Fibroblast of lung (primary cell): ENCODE measurements at places on chromosomes 1 and 21. TPM values are rescaled to one million over a fixed set of nuclear protein-coding genes. Genes with fewer than 3 reads are reported as not detected.
A peak's percentile ranks its signal among the peaks of the same experiment; 100 is the strongest.

- no peak for DNase-seq
Observed at GRCh38 chr1:34406377-34406776, 229.7 kb downstream of the C1orf94 start.

GRCh38 chr1:236535662-236536161 lies 11.9 kb downstream of the LGALS8 start:
- no peak for DNase-seq

- peak; percentile 8 for DNase-seq
Observed at GRCh38 chr1:210627755-210628154, 299.1 kb downstream of the HHAT start.

GRCh38 chr1:57623039-57623790 lies 199.4 kb upstream of the DAB1 start:
- DNase-seq: no peak

- no peak for DNase-seq
Observed at GRCh38 chr1:39615086-39615673, 24.3 kb downstream of the HEYL start.

DNA sequence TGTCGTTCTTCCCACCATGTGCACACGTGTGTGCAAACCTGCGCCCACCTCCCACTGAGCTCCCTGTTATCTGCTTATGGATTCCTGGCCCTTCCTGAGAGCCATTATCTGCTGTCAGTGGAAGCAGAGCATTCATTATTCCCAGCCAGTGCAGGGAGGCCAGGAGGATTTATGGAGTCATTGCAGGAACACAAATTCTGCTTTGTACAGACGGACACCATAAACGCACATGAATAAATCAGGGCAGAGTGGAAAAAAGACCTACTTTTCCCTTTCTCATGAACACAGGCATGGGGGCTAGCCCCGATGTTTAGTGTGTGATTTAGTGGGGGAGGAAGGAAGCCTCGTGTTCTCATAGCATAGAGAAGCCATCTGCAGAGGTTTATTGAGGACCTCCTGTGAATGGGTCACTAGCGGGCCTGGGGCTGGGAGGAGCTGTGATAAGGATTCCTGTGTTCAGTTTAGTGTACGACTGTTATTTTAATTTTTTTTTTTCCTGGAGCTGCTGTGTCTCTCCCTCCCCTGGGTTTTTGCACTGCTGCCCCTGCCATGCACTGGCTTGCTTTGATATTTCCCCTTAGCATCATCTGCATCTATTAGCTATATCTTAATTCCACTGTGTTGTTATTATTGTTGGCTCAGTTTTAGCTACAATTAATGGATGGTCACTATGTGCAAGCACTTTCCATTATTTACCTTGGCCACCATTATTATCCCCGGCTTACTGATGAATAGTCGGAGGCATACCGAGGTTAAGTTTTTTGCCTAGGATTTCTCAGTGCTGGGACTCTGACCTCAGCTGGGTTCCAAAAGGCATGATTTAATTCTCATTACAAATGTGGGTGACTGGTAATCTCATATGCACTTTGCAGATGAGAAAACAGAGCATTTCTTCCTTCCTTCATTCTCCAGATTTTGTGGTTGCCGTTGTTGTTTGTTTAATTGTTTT lies 33.0 kb downstream of the HUNK start:
- DNase-seq: no peak

GRCh38 chr21:15241997-15242736 lies 177.4 kb upstream of the NRIP1 start:
- DNase-seq: peak; percentile 29

- DNase-seq: no peak
Observed at GRCh38 chr21:29441651-29442050, 142.9 kb downstream of the BACH1 start.

GRCh38 chr1:35605867-35606182 lies 32.7 kb downstream of the TFAP2E start:
- DNase-seq: no peak

DNA sequence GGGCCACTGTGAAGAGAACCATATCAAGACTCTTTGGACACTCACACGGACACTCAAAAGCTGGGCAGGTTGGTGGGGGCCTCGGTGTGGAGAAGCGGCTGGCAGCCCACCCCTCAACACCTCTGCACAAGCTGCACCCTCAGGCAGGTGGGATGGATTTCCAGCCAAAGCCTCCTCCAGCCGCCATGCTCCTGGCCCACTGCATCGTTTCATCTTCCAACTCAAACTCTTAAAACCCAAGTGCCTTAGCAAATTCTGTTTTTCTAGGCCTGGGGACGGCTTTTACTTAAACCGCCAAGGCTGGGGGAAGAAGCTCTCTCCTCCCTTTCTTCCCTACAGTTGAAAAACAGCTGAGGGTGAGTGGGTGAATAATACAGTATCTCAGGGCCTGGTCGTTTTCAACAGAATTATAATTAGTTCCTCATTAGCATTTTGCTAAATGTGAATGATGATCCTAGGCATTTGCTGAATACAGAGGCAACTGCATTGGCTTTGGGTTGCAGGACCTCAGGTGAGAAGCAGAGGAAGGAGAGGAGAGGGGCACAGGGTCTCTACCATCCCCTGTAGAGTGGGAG lies 36.3 kb upstream of the TDRD10 start:
- DNase-seq: no peak

DNA sequence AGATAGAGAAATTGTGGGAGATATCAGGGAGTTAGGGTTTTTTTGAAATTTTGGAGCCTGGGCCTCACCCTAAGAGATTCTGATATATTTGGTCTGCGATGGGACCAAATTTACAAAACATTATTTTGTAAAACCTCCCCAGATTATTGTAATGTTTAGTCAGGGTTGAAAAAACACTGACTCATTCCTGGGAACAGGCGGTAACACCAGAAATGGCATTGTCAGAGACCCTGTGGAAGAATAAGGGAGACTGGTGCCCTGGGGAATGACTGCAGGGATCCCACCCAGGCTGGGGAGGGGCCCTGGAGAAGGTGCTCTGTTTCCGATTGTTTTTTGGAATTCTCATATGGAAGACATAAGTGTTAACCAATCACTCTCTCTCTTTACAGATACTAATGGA lies 13.1 kb upstream of the STRIP1 start:
- no peak for DNase-seq

GRCh38 chr1:228415853-228416216 lies 826 bp downstream of the TRIM17 start:
- DNase-seq: no peak

GRCh38 chr1:25090707-25091422 lies 141.4 kb downstream of the SYF2 start:
- DNase-seq: peak; percentile 62

Gene SH2D1B
- total RNA-seq: not detected in 2 replicates

Gene MMEL1
- total RNA-seq: 0.33 TPM in 1 of 2 replicates, not detected in the other

Gene CA6
- not detected in 2 replicates for total RNA-seq

Gene LCE1E
- not detected in 2 replicates for total RNA-seq

Gene SNRPE
- 30.2 and 46.2 TPM in 2 replicates for total RNA-seq

Gene NPL
- 2.6 and 3.9 TPM in 2 replicates for total RNA-seq

Gene L1TD1
- total RNA-seq: 0.17 and 0.26 TPM in 2 replicates

Gene AKR7A3
- 0.33 and 0.51 TPM in 2 replicates for total RNA-seq

Gene CCDC190
- total RNA-seq: not detected in 2 replicates

Gene LYPD8
- total RNA-seq: 0.17 TPM in 1 of 2 replicates, not detected in the other
